ENCODE measurements at places on chromosomes 3 and 15.

- DNase-seq = no peak
Observed at GRCh38 chr3:126930936-126931600, 51.8 kb upstream of the PLXNA1 start.

DNA sequence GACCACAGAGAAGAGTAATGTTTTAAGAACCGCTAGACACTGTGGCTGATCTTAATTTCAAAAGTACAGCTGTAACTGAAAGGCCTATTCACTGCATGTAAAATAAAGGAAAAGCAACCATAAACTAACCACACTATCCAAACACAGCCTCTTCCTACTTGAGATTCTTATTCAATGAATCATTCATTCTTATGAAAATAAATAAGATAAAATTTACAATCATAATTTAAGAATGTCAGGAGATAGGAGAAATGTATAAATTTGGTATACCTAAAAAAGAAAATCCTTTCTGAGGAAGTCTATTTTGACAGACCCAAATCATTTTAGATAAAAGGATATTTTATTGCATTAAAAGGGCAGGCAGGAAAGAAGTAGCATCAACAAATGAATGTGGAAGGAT, 533.5 kb upstream of the ZNF385D start:
- no peak for DNase-seq

DNA sequence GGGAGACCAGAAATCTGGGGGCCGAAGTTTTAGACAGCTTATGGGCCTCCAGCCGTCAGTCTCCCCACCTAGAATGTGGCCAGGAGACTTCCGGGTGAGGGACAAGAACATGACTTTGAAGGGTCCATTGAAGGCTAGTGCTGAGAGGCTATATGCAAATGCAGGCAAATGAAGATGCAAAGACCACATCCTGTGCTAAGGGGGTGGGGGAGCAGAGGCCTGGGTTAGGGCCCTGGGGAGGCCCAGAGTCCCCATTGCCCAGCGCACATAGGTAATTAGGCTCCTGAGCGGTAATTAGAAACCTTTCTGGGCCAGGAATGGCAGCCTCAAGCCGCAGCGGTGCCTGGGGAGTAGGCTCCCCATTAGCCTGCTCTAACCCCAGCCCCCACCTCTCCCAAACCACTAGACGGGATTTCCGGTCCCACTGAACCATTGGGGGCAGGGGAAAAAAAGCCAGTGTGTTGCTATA, 6.8 kb downstream of the CSK start:
- DNase-seq = peak; percentile 62

- peak; percentile 56 for DNase-seq
Observed at GRCh38 chr15:75107908-75108838, 84.8 kb downstream of the PPCDC start.

DNA sequence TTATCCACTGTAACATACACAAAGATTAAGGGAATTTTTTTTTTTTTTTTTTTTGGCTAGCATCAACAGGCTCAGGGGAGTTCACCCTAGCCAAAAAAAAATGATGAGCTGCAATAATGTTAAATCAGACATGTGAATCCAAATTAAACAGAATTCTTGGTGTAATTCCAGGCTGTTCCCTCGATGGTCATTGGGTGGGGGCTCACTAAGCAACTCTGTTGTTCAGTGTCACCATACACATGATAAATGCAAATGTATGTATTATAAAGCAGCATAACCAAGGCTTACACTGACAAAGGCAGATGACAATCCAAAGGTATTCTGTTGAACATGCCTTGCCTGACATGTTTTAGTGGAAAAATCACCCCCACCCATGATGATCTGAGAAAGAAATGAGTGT, 29.0 kb downstream of the IL1RAP start:
- DNase-seq = no peak

- no peak for DNase-seq
Observed at GRCh38 chr3:78351334-78351733, 1311.4 kb downstream of the ROBO2 start.
